ENCODE measurements at places on chromosomes 7 and 10.

- peak; percentile 68 for DNase-seq
Measured at GRCh38 chr7:144102041-144102440, 7.3 kb upstream of the OR2A2 start.

DNA sequence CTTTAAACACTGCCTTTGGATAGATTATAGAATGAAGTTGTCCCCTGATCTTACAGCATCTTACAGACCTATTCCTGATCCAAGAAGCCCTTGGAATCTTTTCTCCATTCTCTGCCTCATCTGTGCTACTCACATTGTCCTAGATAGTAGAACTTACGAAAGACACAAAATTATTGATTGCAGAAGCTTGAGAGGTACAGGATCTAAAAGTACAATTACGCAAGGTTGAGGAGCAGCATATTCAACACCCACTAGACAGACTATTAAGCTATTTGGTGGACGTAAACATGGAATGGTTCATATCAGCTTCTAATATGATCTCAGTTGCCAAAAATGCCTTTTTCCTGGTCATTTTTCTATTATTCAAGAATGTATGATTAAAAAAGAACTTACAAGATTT lies 90.5 kb upstream of the SEM1 start:
- DNase-seq = no peak

- DNase-seq = no peak
Measured at GRCh38 chr10:116775488-116776400, 33.4 kb upstream of the HSPA12A start.

DNA sequence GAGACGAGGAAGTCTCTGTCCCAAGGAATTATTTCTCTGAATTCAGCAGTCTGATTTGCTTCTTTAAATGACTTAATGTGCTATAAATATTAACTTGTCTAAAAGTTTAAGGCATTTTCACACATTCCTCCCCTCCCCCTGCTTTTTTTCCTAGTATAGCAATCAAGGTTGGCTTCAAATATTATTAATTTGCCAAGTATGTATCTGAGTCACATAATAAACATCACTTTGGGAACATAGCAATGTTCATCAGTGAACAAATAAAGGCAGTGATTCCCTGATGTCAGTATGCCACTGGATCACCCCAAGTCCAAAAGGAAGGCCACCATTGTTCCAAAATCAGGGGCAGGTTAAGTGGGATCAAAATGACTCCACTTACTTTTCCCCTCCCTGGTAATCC lies 40.5 kb downstream of the PDE6C start:
- no peak for DNase-seq

DNA sequence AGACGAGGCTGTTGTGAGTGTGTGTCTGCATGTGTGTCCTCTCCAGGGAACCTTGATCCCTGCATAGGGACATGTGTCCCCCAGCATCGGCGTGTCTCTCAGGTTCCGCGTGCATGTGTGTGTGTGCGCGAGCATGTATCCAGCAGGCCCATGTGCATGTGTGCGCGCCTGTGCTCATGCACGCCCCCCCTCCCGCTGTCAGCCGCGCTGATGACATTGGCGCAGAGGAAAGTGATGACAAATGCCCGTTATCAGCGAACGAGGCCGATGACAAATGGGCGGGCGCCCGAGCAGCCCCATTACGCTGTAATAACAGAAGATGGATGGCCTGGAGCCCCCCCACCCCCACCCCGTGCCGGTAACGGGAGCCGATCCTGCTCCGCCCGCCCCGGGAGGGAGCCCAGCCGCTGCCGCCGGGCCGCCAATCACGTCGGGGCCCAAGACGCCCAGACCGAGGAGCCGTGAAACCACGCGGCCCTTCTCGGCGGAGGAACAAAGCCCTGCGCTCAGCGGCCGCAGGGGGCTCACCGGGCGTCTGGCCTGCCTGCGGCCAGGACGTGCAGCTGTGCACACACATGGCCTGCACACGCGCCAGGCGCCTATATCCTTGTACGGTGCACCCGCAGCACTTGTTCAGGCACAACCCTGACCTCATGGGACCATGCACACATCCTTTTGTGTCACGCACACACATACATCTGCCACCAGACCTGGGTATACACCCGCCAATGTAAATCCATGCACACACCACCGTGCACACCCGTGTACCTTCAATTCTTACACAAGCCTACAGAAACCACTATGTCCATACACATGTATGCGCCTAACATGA lies 21.5 kb downstream of the POLL start:
- no peak for DNase-seq

- no peak for DNase-seq
Measured at GRCh38 chr7:25770670-25771069, 381.3 kb upstream of the NFE2L3 start.

GRCh38 chr10:87765666-87766376 lies 52.2 kb downstream of the ATAD1 start:
- no peak for DNase-seq

- no peak for DNase-seq
Measured at GRCh38 chr7:13032576-13032975, 345.1 kb downstream of the ARL4A start.

DNA sequence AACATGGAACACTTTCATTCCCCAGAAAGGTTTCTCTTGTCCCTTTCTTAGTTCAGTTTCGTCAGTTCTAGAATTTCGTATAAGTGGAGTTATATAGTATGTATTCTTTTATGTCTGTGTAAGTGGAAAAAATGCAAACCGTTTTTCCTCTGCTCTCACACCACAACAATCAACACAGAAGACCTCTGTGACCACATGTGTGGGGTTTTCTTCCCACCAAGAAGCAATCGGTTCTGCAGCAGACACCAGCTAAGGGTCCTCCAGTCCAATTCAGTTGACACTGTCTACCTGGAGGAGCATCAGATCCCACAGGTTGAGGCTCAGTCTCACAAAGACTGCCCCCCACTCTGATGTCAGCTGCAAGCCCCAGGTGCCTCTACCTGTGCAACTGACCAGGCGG lies 6.2 kb downstream of the CDC123 start:
- DNase-seq = no peak

DNA sequence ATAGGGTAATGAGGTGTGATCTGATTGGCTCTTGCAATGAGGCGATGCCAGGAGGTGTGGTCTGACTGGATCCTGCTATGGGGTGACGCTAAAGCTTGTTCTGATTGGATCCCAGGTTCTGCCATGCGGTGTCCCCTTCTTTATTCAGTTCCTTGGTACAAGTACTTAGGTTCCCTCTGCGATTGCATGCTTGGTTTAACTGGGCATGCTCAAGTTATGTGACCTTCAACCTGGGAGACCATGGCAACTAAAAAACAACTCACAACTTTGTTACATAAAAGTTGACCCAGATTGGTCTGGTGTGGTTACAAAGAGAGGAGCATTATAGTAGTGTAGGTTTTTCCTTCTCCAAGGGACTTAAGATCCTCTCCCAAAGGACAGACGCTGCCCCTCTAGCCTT lies 49.5 kb upstream of the DNAJC1 start:
- no peak for DNase-seq

DNA sequence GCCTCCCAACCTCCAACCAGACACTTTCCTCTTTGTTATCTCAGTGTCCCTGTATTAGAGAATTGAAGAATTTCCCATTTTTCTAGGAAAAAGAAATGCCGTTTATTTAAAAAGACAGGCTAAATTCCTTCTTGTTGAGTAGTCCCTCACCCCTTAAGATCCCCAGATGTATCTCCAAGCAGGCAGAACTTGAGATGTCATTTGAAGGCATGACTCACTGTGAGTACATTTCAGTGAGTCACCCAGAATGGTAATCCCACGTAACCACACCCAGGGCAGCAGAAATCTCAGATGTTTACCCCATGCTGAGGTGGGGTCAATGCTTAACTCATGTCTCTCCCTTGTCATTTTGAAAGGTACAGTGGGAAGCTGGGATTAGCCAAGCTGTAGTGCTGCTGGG lies 4.4 kb downstream of the ZNF655 start:
- DNase-seq = no peak

DNA sequence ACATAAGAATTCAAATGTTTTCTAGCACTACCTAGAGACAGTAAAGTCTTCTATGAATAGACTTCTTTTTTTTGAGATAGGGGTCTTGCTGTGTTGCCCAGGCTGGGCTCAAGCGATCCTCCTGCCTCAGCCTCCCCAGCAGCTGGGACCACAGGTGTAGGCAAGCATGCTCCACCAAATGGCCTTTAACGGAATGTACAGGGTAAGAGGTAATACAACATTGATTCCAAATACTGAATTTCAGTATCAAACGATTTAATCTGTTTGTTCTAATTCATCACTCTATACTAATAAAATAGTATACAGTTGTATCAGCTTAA lies 55.8 kb upstream of the NCAPG2 start:
- no peak for DNase-seq

DNA sequence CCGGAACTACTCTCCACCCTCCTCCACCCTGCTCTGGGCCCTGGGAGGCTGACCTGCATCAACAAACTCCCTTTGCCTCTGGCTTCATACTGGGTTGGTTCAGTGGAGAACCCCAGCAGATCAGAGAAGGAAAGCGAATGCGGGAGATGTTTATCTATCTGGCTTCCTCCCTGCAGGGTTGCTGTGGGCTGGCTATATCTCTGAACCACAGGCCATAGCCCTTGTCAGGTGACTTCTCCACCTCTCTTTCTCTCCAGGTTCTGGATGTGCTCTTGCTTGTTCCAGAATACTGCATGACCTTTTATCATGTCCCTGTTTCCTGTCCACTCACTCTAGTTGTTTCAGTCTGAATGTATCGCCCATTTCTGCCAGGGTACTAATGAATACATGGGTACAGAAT lies 51.7 kb upstream of the IFRD1 start:
- no peak for DNase-seq

- peak; percentile 69 for DNase-seq
Measured at GRCh38 chr7:122380992-122381391, 76.4 kb upstream of the FEZF1 start.

GRCh38 chr7:4162884-4163564 lies 519.1 kb upstream of the FOXK1 start:
- peak; percentile 21 for DNase-seq

DNA sequence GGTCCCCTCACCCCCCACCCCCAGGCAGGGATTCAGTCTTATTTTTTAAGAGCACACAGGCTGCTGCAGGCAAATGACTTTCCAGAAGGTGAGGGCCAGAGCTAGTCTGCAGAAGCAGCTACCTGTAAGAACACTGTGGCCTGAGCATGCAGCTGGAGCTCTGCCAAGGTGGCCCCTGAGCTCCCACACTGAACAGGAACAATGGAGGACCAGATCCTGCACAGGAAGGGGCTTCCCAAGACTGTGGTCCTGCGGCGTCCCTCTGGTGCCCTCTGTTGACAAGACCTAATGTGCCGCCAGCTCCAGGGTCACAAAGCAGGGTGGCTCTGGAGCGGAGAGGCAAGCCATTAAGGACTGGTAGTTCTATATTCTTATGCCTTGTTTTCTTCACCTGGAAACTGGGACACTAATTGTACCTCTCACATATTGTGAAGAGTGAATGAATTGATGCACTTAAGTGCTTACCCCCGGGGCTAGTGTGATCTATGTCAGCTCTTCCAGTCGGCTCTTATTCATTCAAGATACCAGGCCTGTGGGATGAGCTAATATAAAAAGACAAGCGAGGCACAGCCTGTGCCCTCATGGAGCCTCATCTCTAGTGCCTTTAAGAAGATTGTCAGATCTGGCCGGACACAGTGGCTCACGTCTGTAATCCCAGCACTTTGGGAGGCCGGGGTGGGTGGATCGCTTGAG lies 8.0 kb upstream of the BEND7 start:
- no peak for DNase-seq

DNA sequence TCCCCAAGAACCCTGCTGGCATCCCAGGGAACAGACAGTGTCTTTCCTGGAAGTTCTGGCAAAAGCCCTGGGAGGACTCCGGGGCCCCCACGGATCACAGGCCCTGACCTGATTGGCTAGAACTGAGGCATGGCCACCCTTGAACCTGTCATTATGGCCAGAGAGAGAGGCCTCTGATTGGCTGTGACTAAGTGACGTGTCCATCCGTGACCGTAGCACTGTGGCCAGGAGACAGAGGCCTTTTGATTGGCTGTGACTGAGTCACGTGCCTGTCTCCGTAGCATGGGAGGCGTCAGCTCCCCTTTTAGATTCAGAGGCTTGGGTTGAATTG lies 163.8 kb downstream of the RGS10 start:
- no peak for DNase-seq

DNA sequence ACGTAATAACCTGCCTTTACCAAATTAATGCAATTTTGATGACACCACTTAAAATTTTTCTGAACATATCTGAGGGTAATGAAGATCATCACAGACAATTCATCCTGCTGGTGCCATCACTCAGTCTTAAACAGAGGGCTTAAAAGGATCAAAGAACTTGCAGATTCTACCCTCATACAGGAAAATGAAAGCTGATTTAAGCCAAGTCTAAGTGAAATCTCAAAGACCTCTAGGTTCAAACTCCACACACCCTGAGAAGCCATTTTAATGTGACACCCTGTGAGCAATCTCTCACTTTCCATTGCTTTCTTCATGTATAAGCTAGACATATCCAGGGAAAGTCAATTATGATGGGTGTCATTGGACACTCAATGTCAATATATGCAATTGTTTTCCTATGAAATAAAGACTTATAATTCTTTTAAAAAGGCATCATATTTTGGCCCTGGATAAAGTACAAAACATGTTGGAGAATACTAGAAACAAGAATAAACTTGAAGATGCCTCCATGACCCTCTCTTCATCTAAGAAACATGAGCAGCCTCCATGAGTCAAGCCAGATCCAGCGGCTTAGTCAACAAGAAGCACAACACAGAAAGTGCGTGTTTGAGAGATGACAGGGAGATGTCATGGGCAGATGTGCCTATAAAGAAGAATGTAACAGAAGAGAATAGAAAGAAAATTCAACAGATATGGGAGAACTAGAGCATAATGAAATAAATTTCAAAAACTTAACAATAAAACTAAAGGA lies 291.9 kb downstream of the PARD3 start:
- no peak for DNase-seq

DNA sequence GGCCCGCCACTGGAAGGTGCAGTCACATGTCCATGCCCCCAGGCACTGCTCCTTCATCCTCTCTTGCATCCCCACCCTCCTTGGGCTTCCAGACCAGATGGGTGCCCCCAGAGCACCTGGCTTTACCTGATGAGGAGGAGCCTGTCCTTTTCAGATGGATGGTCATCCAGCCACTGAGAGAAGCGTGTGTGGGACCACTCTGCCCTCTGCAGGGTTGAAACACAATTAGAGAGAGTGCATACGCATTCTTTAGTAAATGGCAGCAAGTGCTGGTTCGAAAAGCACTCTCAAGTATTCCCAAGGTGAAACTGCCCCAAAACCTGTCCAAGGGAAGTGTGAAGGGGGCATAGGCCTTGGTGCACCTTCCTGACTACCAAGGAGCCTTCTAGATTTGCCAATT lies 41.6 kb downstream of the HBP1 start:
- DNase-seq = no peak

DNA sequence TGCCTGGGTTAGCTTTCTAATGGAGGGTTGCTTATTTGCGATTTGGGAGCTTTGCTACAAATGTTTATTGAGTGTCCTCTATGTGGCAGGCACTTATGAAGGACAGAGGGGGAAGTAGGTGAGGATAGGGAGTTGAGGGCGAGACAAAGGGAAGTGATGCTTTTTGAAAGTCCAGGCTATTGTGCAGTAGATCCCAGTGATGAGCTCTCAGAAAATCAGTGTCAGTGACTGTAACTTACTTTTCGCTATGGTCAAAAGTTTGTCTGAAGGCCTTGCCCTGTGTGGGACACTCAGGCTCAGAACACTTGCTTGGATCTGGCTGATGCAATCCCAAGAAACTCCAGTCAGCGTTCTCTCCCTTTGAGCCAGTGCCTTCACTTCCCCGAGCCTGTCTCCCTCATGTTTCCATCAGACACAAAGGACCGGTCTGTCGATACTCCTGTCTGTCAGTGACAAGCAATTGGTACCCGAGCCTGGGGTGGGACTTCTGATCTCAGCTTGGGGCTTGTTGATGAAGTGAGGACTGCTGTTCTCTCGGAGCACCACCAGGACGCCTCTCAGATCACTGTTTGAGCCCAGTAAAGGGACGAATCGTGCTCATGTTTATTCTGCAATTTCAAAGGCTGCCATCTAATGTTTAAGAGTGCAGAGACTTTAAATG lies 63.1 kb upstream of the SORCS3 start:
- no peak for DNase-seq

All from NCI-H524 treated with DMSO at 0.1 percent for 48 hours (cell line).